ENCODE measurements at places on chromosomes 6 and 20.

- no peak for DNase-seq
Measured at GRCh38 chr20:6671829-6672228, 95.7 kb upstream of the BMP2 start.

- DNase-seq: no peak
Measured at GRCh38 chr6:89509777-89510281, 76.9 kb downstream of the ANKRD6 start.

DNA sequence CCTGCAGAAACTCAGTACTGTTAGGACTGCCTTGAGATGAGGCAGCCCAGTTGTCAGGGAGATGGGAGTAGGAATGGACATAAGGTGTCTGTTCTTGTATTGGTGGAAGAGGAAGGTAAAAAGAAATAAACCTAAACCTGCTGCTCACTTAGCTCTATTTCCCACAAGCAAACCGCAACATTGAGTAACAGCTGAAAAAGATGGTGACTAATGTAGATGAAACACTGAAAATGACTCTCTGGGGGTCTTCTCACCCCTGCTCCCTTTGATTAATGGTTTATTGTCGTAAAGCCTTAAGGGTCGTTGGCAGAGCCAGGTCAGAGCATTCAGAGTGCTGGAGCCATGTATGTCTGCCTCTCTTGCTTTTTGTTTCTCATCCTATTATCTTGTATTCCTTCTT, 87.5 kb downstream of the FOXO3 start:
- no peak for DNase-seq

DNA sequence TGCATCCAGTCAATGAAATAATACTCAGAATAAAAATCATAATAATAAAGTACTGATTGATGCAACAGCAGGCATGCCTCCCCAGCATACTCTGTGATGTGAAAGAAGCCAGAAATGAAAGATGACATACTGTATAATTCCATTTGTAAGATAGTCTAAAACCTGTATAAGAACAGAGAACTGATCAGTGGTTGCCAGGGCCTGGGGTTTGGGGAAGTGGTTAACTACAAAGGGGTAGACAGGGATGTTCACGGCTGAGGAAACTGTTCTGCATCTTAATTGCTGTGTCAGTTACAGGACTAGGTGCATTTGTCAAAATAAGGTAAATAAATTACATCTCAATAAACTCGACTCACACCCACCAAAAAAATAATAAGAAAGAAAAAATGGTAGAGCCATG, 81.3 kb upstream of the BMP2 start:
- DNase-seq: no peak

- DNase-seq: no peak
Measured at GRCh38 chr6:124977067-124977908, 15.1 kb downstream of the RNF217 start.

- DNase-seq: no peak
Measured at GRCh38 chr6:54086439-54086838, 24.8 kb upstream of the MLIP start.

DNA sequence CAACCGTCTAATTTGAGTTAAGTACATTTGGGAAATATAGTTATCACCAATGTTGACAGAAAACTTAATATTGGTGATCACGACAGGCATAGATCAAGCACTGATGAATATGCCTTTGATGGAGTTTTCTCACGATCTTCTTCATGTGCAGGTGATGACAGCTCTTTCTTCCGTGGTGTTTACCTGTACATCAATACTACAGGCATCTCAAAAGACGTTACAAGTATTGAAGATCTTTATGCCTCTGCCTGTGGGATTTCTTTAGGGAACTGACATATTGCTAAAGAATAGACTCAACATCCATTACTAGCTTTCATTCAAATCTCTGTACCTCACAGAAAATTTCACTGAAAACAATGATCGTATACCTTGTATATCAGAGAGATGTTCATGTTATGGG, 178.7 kb downstream of the PACRG start:
- DNase-seq: no peak

DNA sequence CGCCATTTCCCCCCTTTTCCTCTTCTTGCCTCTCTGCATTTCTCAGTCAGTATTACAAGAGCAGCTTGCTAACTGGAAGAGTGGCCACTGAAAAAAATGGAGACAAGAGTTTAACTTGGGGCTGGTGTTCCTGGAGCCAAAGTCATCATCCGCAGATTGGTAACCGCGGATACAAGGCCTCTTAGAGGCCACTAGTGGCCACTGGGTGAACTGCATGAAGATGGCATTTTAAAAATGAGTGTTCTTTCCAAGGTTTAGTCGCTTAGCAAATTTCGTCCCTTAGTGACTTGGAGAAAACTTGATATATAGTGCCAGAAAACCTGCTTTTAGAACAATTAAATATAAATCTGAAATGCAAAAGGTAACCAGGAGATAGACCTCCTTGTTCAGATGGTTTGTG, 4.8 kb downstream of the F13A1 start:
- peak; percentile 47 for DNase-seq

DNA sequence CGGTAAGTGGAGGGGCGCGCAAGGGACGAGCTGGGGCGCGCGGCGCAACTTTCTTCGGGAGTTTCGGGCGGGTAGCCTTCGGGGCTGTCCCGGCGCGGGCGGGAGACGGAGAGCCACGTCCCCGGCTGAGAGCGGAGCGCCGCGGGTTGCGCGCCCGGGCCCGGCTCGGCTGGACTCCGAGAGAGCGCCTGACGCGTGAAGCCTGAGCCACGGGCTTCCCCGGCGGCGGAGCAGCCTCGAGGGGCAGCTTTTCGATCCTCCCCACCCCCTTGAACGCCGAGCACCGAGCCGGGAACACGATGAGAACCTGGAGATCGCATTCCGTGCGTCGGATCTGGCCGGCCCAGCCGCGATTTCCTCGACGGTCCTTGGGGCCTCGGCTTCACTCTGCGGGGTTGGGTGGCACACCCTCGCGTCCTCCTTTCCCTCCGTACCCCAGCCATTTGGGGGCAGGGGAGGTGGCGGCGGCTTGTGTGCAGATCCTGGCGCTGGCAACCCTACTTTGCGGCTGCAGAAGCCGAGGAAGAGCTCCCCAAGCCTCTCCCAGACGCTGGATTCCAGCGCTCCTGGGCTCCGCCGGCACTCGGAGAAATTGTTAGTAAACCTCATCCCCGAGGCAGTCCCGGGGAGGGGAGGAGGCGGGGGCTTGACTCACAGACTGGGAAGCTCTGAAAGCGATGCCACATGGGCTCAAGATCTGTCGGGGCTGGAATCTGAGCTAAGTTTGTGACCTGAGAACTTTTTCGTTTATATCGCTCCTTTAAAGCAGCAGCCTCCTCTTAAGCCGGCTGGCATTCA, 572 bp downstream of the DSE start:
- DNase-seq: peak; percentile 50

- no peak for DNase-seq
Measured at GRCh38 chr6:25010176-25010575, 74.4 kb upstream of the RIPOR2 start.

GRCh38 chr6:148757944-148758480, 11.2 kb downstream of the UST start:
- no peak for DNase-seq

DNA sequence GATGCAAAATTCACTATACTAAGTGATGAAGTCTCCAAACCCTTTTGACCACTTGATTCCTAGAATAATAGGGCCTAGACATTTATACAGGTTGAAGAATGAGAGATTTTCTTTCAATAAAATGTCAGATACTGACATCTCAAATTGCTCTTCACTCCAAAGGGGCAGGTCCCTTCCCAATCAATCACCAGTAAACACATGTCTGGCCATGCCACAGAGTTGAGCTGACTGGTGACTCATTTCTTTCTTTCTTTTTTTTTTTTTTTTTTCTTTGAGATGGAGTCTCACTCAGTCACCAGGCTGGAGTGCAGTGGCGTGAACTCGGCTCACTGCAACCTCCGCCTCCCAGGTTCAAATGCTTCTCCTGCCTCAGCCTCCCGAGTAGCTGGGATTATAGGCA, 388.6 kb upstream of the BTBD3 start:
- no peak for DNase-seq

GRCh38 chr20:62354811-62355341, 12.2 kb downstream of the LAMA5 start:
- DNase-seq: no peak

DNA sequence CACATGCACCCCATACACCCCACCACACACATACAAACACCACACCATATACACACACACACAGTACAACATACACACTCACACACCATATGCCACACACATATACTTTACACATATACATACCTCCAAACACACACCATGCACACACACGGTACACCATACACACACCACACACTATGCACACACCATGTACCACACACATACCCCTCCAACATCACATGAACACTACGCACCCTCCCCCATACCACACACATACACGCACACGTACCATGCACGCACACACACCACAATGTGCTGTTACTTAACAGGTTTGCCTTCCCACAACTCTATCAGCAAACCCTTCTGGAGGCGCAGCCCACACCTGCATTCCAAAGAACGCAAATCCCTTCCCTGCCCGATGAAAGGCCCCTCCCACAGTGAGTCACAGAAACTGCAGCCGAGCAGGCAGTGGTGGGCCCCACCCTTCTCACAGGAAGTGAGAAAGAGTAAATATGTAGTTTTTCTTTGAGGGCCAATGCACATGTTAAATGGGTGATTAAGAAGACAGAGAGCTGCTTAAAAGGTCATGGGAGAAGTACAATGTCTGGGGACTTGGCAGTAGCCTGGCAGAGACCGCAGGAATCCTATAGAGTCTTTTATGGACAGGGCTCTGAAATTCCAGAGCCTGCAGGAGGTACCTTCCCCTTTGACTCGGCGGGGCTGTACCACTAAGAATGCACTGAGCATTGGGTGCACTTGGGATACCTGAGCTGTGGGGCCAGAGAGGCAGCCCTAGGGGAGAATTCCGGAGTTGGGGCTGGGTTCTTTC, 34.1 kb upstream of the EZR start:
- peak; percentile 78 for DNase-seq

GRCh38 chr20:48051794-48052474, 266.7 kb upstream of the SULF2 start:
- no peak for DNase-seq

DNA sequence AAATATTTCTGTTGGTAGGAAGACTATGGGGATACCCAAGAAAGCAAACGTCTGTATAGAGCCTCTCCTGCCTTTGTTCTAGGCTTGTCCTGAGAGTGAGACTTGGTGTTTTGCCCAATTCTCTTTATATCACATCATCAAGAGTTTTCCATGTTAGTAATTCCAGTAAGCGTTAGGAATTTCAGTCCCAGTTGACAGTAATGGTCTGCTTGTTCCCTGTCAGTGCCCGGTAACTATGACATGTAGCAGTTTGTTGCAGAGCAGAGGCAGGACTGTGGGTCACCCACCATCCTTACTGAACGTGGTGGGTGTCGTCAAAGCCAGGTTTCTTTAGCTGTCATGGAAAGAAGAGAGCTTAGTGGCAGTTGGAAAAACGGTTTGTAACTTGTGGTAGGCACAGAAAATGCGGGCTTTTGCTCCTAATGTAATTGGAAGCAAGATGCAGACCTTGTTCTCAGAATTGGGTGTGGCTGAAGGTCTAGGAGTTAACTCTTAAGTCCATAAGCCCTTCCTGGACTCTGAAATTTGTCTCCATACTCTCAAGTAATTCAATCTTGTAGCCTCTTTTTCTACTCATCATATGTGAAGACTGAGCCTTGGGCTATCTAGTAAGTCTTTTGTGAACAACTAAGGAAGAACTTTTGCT, 188.8 kb downstream of the TMEM242 start:
- DNase-seq: no peak

- no peak for DNase-seq
Measured at GRCh38 chr6:44681761-44682160, 294.3 kb downstream of the CDC5L start.

DNA sequence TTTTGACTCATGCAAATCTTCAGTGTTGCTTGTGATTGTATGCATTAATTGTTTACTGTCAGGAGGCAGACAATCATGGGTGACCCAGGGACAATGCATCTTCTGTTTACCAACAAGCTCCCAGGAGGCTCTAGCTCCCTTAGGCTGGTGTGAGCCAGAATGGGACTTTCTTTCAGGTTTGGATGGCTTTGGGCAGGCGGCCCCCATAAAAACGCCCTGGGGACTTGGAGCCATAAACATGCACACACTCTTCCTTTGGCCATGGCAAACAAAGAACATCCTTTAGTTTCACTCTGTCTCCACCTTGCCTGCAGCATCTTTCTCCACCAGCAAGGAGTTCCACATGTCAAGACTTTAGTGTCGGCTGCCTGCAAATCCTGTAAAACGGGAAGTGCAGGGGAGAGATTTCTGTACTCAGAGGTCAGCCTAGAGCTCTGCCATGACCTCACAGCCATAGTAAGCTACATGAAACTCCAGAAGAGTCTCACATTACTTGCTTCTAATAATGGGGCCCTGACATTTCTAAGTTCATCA, 127.6 kb downstream of the MAP3K7 start:
- DNase-seq: no peak

- DNase-seq: no peak
Measured at GRCh38 chr6:107629548-107630129, 139.7 kb downstream of the SOBP start.

DNA sequence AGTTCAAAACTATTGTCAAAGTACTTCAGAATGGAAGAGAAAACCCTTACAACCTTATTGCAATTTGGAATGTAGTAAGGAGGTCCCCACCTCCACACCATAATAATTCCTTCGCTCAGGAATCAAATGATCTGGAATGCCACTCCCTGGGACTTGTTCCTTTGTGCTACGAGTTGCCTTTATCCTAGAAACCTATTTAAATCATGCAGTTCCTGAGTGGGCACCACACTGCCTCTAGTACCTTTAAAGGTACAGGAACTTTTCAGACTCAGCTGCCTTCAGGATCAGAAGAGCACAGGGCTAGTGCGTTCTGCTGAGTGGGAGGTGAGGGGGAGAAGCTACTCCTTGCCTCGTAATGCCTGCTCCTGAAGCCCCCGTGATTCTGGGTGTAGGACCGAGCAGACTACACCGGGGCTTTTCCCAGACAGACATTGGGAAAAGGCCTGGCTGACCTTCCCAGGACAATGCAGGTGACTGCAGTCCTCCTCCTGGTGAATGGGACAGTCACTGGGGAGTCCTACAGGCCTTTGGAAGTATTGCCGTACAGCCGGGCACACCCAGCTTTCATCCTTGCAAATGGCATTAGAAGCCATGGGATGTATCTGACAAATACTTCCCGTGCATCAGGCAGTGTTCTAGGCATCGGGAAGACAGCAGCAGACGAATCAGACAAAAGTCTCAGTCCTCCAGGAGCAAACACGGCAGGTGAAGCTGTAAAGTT, 11.8 kb upstream of the TUBB2B start:
- DNase-seq: no peak

- no peak for DNase-seq
Measured at GRCh38 chr6:71268735-71269437, 19.7 kb upstream of the OGFRL1 start.

DNA sequence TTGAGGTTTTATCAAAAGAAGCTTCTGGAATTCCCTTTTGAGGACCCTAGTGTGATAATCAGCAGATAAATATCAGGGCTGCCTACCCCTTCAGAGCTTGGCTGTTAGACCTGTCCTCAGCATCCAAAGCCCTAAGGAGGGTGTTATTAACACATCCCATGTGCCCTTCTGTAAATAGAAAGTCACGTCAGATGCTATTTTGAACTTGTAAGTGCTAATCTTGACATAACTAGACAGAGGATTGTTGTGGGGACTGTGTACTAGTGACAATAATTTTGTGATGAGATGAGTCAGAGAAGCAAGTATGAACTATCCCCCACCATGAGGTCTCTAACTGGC, 4.9 kb upstream of the LAMA4 start:
- no peak for DNase-seq

- DNase-seq: no peak
Measured at GRCh38 chr6:33549196-33549595, 30.9 kb downstream of the BAK1 start.

Measured in memory B cell (primary cell).